Upper lobe of left lung (tissue), 6 donors: ENCODE measurements at places on chromosomes 4 and X. TPM values are rescaled to one million over a fixed set of nuclear protein-coding genes. Genes with fewer than 3 reads are reported as not detected.

- no peak for DNase-seq
Observed at GRCh38 chr4:81574991-81575390, 103.3 kb upstream of the RASGEF1B start.

- DNase-seq, result no peak
Observed at GRCh38 chr4:118346495-118346894, 6.3 kb downstream of the PRSS12 start.

DNA sequence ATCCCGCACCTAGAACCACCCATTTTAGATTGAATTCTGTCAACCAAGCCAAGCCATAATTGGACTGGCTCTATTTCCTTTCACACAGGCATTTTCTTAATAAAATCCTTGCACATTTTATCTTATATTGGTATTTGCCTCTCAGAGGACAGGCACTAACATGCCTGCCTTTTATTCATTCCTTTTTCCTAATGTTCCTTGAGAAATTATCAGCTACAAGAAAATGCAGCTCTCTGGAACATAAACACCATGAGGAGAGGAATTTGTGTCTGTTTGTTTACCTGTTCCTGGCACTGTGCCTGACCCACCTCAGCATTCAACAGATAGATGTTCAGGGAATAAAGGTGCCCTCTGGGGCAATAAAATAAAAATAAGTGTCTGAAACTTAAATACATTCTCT lies 116.2 kb downstream of the PDHA2 start:
- no peak for DNase-seq

DNA sequence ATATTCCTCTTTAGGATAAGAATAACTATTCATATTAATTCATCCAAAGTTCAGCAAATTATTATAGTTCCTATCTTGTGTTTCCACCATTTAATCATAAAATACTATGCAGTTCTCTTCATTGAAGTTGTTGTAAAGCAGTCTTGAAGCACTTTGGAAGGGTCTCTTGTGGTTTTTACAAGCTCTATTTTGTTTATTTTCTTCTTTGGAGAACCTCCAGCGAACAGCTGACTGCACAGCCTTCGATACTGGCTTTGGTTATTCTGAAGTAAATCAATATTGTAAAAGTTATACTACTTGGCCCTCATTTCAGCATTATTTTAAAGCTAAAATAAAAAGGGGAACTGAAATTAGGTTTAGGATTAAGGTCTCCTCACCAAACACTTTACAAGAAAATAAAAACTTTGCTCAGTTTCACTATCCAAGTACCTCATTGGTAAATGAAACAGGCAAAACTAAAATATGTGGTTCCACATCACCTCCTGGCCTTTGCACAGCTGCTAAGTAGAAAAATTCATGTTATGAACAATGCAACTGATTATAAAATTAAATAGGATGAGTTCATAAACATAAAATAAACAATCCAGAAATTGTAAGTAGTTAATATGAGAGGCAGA lies 1629.2 kb upstream of the ADGRL3 start:
- no peak for DNase-seq

DNA sequence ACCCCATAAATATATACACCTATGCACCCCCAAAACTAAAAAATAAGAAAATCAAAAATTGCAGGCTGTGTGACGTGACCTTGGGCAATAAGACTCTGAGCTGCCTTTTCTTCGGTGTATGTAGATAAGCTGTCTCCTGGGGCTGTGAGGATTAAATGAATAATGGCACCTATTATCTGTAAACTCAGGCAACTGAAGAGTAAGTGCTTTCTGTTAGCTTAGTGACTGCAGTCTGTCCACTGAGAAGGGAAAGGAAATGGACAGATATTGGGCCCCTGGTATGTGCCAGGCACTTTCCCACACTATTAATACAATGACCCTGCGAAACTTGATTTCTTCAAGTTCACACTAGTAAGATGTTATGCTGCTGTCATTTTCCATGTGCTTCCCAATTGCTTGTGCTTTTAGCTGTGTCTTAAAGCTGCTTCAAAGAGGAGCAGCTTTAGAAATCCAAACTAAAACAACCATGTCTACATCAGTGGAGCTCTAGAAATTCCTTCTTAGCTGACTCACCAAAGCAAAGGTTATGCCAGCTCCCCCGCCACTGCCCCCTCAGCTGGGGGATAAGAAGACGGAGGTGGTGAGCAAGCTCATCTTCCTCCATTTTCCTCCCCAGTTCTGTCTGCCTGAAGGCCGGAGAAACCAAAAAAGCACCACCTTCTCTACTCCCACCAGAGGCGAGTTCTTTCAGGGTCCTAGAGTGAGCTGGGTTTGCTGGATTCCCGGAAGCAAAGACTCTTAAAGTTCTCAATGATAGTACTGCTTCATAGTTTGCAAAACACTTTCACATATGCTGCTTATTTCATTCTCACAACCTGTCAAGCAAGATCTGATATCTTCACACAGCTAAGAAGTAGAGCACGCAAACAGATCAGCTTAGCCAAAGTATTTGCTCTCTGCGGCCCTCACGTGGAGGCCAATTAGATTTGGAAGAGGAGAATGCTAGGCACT lies 8.8 kb upstream of the DGAT2L6 start:
- no peak for DNase-seq

- DNase-seq, result no peak
Observed at GRCh38 chr4:85776579-85776978, 301.6 kb downstream of the ARHGAP24 start.

- no peak for DNase-seq
Observed at GRCh38 chrX:105876658-105877057, 54.3 kb downstream of the NRK start.

MTHFD2L gene
- total RNA-seq, result 10.6 TPM

USP51 gene
- 3.2 TPM for total RNA-seq

PPP1R2C gene
- total RNA-seq, result not detected

ERVMER34-1 gene
- total RNA-seq, result not detected
